Activated T-helper 2 cell treated with anti-CD3 and anti-CD28 coated beads, Interferon-gamma antibody, Interleukin-2, Interleukin-4, amounts not matched to agents 10 μg/mL and 5 μg/mL and 100 μg/mL, durations not matched to agents 14 hours and 24 hours and 36 hours (primary cell): ENCODE measurements at places on chromosomes 3 and 15. TPM values are rescaled to one million over a fixed set of nuclear protein-coding genes. Genes with fewer than 3 reads are reported as not detected.

DNA sequence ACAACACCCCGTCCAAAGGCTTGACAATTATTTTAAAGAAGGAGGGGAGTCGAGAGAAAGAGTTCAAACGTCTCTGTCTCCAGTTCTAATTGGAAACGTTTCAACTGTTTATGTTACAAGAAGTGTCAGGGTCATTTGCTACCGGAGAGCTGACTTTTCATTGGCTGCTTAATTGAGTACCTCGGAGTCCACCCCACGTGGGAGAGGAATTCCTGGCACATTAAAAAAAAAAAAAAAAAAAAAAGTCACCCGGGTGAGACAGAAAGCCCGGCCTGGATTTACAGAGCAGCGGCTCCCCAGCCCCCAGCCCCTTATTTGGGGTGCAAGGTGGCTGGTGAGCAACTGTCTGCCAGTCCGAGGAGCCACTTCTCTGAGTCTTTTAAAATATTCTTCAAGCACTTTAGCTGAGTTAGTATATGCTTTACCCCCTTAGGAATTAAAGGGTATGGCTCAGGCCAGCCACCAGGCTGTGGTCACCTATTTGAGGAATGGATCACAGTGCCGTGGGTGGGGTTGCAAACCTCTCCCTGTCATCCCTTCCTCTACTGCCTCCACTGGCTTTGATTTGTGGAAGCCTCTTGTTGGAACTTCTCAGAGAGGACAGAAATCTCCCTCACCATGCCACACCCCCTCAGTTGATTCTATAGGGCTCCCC, 3.9 kb upstream of the TLE3 start:
- H3K27me3 ChIP-seq, result peaks cover 54% of the 10 kb centered on the region
- no peak for DNase-seq
- H3K36me3 ChIP-seq, result peaks cover under 1% of the 10 kb centered on the region
- peaks cover 26% of the 10 kb centered on the region for H3K4me1 ChIP-seq
- H3K4me3 ChIP-seq, result no peak overlapping the region

DNA sequence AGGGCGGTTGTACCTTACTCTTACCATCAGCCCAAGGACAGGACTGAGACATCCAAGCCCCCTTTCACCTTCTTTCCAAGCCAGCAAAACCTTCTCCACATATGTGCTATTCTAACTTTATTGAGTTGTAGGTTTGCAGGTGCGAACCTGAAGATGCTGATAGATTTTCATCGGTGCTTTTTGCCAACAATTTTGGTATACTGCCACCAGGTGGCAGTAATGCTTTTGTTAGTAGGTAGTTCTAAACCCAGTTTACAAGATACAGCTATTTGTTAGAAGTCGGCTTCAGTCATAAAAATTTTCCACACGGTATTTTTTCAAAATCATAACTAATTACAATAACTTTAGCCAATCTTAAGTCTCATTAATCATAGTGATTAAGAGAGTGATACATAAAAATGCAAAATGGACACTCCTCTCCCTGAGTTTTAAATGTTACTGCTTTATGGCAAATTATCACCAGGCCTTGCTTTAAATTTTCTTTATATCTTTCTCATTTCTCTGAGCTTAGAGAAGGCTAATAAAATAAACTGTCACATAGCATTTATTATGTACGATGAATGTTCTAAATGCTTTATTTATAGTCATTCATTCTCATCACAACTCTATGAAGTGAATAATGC, 636 bp downstream of the TBC1D21 start:
- peaks cover 1% of the 10 kb centered on the region for H3K4me1 ChIP-seq
- no peak overlapping the region for H3K4me3 ChIP-seq
- no peak overlapping the region for H3K27ac ChIP-seq
- H3K27me3 ChIP-seq, result peaks cover 37% of the 10 kb centered on the region
- H3K36me3 ChIP-seq, result no peaks in the 10 kb centered on the region

DNA sequence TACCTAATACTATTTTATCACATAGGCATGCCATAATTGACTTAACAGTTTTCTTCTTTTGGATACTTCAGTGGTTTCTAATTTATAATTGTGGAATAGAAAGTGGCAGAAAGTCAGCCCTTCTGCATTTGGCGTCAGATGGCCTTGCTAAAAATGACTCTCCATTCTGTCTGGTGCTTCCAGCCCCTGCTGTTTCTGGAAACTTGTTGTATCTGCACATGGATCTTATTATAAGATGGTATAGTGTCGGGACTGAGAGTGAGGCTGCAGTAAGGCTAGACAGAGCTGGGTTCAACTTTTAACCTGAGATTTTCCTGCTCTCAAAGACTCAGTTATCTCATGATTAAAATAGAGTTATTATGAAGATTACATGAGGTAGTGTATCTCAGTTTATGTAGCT, 74.8 kb upstream of the WDR72 start:
- DNase-seq, result no peak
- H3K4me1 ChIP-seq, result no peaks in the 10 kb centered on the region
- H3K4me3 ChIP-seq, result no peak overlapping the region
- H3K27me3 ChIP-seq, result no peaks in the 10 kb centered on the region

- peaks cover 2% of the 10 kb centered on the region for H3K4me1 ChIP-seq
- DNase-seq, result no peak
- no peak overlapping the region for H3K4me3 ChIP-seq
- no peaks in the 10 kb centered on the region for H3K36me3 ChIP-seq
These were observed 19.6 kb upstream of the DGKG start for GRCh38 chr3:186381424-186382216.

DNA sequence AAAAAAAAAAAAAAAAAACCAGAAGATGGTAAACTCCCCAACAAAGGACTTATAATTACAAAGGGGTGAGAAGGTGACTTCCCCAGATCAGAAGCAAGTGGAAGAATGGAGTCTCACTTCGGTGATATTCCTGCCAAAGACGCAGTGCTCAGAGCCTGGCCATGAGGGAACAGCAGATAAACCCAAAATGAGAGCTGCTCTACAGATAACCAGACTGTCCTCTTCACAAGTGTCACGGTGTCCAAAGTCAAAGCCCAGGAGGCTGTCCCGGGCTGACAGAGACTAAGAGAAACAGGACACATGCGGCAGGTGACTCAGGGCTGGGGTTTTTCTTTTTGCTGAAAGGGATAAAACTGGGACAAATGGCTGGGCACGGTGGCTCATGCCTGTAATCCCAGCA, 48.8 kb downstream of the HMCES start:
- no peaks in the 10 kb centered on the region for H3K36me3 ChIP-seq
- H3K27me3 ChIP-seq, result peaks cover 5% of the 10 kb centered on the region
- no peak for DNase-seq
- H3K4me3 ChIP-seq, result no peak overlapping the region

- peaks cover 8% of the 10 kb centered on the region for H3K4me1 ChIP-seq
- H3K4me3 ChIP-seq, result no peak overlapping the region
- peaks cover 80% of the 10 kb centered on the region for H3K36me3 ChIP-seq
These were observed 163.1 kb upstream of the LRRFIP2 start for GRCh38 chr3:37337481-37337880.

- no peaks in the 10 kb centered on the region for H3K4me1 ChIP-seq
- no peak overlapping the region for H3K4me3 ChIP-seq
- H3K36me3 ChIP-seq, result no peaks in the 10 kb centered on the region
These were observed 13.2 kb downstream of the ABTB1 start for GRCh38 chr3:127685708-127686511.

LRRC31 gene
- 0.07 TPM in 1 of 2 replicates, not detected in the other for total RNA-seq

ATR gene
- total RNA-seq, result 29.1 and 32.8 TPM in 2 replicates

SPINK8 gene
- not detected in 2 replicates for total RNA-seq
